ENCODE measurements at places on chromosomes 11 and 22. TPM values are rescaled to one million over a fixed set of nuclear protein-coding genes. Genes with fewer than 3 reads are reported as not detected.

GRCh38 chr11:129709801-129710398 is 105.7 kb upstream of the TMEM45B start:
- no peaks in the 10 kb centered on the region for H3K36me3 ChIP-seq
- H3K4me1 ChIP-seq, result no peaks in the 10 kb centered on the region
- no peaks in the 10 kb centered on the region for H3K27me3 ChIP-seq
- H3K27ac ChIP-seq, result no peak overlapping the region
- H3K4me3 ChIP-seq, result no peak overlapping the region

HMOX1 gene
- total RNA-seq, result 0.72 TPM

- no peaks in the 10 kb centered on the region for H3K4me1 ChIP-seq
- no peaks in the 10 kb centered on the region for H3K27me3 ChIP-seq
- DNase-seq, result no peak
- no peak overlapping the region for H3K27ac ChIP-seq
Observed at GRCh38 chr11:41431784-41432183, 27.7 kb downstream of the LRRC4C start.

DNA sequence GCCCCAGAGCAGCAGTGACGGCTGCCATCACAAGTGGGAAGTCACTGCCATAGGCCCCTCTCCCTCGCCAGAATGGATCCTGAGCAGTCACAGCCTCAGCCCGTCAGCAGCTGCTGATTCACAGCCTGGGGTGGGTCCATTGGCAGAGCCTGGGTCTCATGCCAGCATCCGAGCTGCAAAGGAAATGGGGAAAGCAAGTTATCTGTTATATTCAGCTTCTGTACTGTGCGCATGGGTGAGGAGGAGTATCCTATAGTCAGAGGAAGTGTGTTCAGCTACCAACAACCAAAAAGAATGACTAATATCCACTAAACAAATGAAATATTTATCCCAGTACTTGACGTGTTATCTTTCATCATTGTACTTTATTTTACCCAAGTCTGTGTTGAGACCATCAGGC is 119.7 kb downstream of the RCN1 start:
- H3K27me3 ChIP-seq, result no peaks in the 10 kb centered on the region
- no peaks in the 10 kb centered on the region for H3K36me3 ChIP-seq
- H3K27ac ChIP-seq, result no peak overlapping the region
- DNase-seq, result no peak
- no peaks in the 10 kb centered on the region for H3K4me1 ChIP-seq

TUB gene
- total RNA-seq, result 0.43 TPM

DNA sequence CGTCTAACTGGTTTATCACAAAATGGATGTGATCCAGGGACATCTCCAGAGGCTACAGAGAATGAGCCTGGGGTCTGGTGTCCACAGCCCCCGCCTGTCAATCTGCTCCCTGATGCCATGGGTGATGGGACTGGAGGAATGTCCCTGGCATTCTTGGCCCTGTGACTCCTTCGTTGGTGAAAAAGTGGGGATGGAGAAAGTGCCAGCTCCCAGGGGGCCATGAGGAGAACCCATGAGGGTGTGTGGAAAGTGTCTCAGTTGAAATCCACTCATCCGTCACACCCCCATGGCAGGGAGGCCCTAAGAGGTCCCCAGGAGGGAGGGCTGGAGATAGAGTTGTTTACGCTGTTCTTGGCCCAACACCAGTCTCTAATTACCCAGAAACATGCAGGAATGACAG is 322.0 kb downstream of the CTTN start:
- no peak overlapping the region for H3K4me3 ChIP-seq
- peaks cover 4% of the 10 kb centered on the region for H3K27me3 ChIP-seq
- no peaks in the 10 kb centered on the region for H3K36me3 ChIP-seq
- no peak overlapping the region for H3K27ac ChIP-seq

EML3 gene
- 166 TPM for total RNA-seq

DNA sequence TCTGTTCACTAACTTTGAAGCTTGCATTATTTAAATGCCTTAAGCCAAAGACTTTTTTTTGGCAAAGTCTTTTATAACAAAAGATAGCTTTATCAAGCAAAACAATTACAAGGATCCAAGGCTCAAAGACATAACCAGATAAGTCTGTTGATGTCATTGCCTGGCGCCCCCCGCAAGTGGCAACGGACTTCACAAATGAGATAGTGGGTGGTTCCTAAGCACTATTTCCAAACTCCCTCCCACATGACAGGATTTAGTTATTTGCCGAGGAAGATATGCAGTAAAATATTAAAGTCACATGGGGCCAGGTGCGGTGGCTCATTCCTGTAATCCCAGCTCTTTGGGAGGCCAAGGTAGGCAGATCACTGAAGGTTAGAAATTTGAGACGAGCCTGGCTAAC is 194.2 kb upstream of the DDI1 start:
- no peaks in the 10 kb centered on the region for H3K36me3 ChIP-seq
- no peaks in the 10 kb centered on the region for H3K4me1 ChIP-seq
- no peak overlapping the region for H3K4me3 ChIP-seq
- DNase-seq, result no peak

DNA sequence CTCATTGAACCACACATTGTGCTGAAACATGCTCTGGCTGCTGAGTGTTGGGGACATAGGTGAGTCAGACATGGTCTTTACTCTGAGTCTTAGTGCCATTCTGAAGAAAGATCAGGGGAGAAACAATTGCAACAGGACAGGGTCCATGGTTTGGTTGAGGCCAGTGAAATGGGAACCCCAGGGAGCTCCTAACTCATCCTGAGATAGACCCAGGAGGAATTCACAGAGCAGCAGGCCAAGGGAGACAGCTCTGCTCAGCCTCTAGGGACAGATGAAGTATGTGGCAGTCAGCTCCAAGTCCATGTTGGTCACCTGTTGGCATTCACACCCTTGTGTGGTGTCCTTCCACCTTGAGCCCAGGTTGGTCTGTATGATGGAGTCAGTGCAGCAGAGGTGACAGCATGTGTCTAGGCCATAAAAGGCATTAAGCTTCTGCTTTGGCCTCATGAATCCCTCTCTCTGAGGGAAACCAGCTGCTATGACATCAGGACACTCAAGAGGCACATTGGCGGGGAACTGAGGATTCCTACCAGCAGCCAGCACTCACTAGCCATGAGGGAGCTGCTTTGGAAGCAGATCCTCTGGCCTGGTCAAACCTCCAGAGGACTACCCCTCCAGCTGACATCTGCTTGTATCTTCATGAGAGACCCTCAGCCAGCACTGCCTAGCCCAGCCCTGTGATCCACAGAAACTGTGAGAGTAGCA is 50.3 kb upstream of the MYEOV start:
- H3K27me3 ChIP-seq, result peaks cover 13% of the 10 kb centered on the region
- no peak overlapping the region for H3K27ac ChIP-seq
- H3K4me1 ChIP-seq, result peaks cover 22% of the 10 kb centered on the region
- no peak for DNase-seq
- no peak overlapping the region for H3K4me3 ChIP-seq

OR8K1 gene
- not detected for total RNA-seq

GRCh38 chr11:117145393-117145761 is 1.3 kb downstream of the PAFAH1B2 start:
- peak; percentile 66 for DNase-seq
- peak overlapping the region; percentile 93 for H3K27ac ChIP-seq
- H3K27me3 ChIP-seq, result peaks cover 16% of the 10 kb centered on the region
- H3K36me3 ChIP-seq, result peaks cover 30% of the 10 kb centered on the region
- H3K4me3 ChIP-seq, result peak overlapping the region; percentile 97
- peaks cover 32% of the 10 kb centered on the region for H3K4me1 ChIP-seq

GRCh38 chr11:9923280-9923679 is 259.4 kb downstream of the SWAP70 start:
- H3K27me3 ChIP-seq, result no peaks in the 10 kb centered on the region
- H3K4me3 ChIP-seq, result no peak overlapping the region
- DNase-seq, result peak; percentile 30
- no peaks in the 10 kb centered on the region for H3K36me3 ChIP-seq
- H3K27ac ChIP-seq, result no peak overlapping the region
- H3K4me1 ChIP-seq, result peaks cover 3% of the 10 kb centered on the region
